ENCODE measurements at places on chromosomes 6 and 20.

DNA sequence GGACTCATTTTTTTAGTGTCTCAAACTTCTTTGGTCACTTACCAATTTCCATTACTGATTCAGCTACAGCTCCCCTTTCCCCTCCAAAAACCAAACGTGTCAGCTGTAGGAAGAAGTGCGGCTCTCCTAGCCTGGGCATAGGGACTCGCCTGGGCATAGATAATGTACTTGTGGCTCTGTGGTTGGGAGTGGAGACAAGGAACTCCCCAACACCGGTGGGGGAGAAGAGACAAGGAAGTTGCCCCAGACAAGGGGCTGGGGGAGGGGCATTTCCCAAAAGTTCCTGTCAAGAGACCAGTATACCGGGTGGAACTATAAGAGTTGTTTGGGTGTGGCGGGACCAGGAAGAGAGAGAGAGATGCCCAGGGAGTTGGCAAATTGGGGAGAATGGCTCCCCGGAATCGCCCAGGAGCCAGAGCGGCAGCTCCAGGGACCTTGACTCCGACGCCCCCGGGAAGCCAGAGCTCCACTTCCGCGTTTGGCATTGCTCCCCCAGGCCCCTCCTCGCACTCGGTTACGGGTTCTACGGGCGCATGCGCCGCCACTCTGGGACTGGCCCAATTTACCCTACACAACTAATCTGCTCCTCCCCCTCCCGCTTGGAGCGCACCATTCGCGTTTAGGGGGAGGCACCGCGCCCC, 871 bp upstream of the ZFAND3 start:
- peak; percentile 93 for DNase-seq

GRCh38 chr6:28789553-28790083, 134.2 kb downstream of the TRIM27 start:
- DNase-seq = no peak

DNA sequence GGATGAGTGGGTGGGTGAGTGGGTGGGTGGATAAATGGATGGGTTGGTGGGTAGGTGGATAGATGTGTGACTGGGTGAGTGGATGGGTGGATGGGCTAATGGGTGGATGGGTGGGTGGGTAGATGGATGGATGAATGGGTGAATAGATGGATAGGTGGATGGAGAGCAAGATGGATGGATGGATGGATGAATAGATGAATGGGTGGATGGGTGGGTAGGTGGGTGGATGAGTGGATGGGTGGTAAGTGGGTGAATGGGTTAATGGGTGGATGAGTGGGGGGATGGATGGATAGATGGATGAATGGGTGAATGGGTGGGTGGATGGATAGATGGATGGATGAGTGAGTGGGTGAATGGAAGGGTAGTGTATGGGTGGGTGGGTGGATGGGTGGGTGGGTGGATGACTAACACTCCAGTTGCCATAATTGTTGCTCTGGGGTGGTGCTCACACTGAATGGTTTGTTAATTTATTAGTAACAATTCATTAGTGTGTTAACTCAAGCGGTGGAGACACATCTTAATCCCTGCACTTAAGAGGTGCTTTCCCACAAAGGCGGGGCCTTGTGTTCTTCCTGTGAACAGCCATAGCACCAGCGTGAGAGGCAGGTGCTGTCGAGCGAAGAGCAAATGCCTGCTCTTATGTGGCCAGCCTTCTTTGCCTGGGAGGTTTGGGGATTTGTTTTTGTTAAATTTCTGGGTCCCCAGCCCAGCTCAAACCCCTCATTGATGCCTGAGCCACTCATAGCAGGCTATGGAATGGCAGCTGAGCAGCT, 4.9 kb upstream of the APCDD1L start:
- DNase-seq = no peak

DNA sequence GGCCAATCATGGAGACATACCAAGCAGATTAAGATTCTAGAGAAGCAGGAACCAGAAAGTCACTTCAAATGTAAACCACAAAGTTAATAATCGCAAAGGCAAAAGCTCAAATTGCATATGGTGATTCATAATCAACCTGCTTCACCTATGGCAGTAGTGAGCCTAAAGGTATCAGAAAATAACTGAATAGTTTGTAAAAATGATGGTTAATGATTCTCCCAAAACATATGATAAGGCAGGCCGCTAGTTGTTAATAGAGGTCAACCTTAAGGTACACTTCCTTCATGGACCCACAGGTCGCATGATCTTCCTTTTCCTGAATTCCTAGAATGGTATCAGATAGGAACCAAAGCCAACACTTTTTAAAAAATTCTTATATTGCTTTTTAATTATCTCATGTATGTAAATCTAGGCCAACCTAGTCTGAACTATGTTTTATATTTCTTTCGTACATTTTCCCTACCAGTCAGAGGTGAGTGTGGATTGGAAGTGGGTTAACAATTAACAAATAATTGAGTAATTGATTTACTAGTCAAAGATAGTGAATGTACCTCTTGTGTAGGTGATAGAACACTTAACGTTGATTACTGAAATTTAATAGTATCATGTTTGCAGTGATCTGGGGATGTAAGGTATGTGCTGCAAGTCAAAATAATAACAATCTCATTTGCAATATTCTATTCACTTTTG, 16.4 kb downstream of the TAAR2 start:
- no peak for DNase-seq

GRCh38 chr20:21289651-21290050, 13.5 kb upstream of the XRN2 start:
- DNase-seq = no peak

DNA sequence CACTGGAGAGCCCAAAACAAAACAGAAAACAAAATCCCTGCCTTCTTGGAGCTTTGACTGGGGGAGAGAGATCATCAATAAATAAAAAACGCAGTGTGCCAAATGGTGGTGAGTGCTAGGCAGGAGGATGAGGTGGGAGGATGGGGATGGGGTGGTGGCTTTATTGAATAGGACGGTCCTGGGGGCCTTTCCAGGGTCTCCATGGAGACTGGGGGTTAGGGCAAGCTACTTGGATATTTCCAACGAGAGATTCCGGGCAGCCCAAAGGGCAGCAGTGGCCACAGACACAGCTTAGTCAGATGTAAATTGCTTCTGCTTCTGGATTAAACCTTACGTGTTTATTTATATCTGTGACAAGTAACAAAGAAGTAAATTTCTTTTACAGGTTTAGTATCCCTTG, 700.1 kb downstream of the QKI start:
- no peak for DNase-seq

- DNase-seq = no peak
Measured at GRCh38 chr20:59026904-59027740, 5.0 kb downstream of the ATP5F1E start.

- no peak for DNase-seq
Measured at GRCh38 chr6:155967322-155967721, 511.7 kb upstream of the NOX3 start.

- no peak for DNase-seq
Measured at GRCh38 chr6:51350308-51350904, 531.7 kb downstream of the TFAP2B start.

GRCh38 chr6:300494-301198, 8.4 kb downstream of the DUSP22 start:
- no peak for DNase-seq

DNA sequence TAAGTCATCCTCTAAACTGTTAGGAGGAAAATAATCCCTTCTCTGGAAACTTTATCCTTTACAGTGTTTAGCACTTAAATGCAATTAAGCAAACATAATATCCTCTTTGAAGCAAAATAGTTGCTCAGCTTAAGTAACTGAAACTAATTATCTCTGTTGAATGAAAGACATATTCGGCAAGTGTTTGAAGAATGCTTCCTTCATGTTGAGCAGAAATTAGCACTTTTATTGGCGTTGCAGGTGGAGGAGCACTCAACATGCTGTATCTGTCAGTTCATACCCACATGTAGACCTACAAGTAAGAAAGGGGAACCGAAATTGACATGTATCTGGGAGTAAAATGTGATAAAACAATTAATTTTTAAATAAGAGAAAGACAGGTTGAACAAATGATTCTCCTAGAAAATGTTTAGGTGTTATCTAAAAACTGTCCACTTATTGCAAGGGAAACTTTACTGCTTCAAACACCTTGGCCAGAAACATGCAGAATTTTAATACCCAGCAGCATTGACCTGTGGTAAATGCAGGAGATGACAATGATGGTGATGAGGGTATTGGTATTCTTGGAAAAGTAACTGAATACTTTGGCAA, 987.0 kb upstream of the MAP3K7 start:
- DNase-seq = no peak

DNA sequence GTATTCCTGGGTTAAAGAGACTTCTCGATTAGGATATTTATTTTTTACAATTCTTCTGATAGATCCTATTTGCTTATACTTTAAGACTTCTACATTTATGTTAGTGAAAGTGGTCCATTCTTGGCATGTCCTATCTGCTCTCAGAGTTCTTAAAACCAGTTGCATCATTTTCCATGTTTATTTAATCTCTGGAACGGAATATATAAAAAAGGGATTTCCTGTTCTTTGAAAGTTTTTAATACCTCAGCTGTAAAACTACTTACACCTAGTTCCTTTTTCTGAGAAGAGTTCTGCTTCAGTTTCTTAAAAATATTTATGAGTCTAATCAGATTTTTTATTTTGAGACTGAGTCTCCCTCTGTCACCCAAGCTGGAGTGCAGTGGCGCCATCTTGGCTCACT, 18.0 kb upstream of the MYL9 start:
- DNase-seq = no peak

DNA sequence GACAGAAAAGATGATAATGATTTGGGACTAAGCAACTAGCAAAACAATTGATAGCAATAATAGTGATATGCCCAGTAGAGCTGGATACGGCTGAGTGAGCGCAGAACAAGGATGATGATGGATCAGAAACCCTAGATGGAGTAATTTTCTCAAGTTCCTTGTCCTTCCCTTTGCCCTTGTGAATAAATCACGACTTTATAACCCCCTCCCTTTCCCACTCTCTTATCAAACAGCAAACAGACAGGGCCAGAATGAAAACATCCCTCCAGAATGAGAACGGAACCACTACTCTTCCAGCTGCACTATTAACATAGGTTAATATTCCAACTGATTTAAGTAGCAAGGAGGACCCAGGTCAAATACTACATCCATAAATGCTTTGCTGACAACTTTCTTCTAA, 1.3 kb upstream of the MTFR2 start:
- no peak for DNase-seq

Data from activated T-cell treated with anti-CD3 and anti-CD28 coated beads for 4 hours (primary cell).